ENCODE measurements at places on chromosomes 7 and 10. TPM values are rescaled to one million over a fixed set of nuclear protein-coding genes. Genes with fewer than 3 reads are reported as not detected.

Gene GALNT17
- not detected for total RNA-seq

Gene BAIAP2L1
- 19.3 TPM for total RNA-seq

GRCh38 chr7:30844483-30844874 is 67.2 kb upstream of the AQP1 start:
- DNase-seq: no peak

- DNase-seq: peak; percentile 63
Measured at GRCh38 chr10:114548662-114549061, 109.4 kb downstream of the ABLIM1 start.

GRCh38 chr7:47814905-47815613 is 133.2 kb downstream of the PKD1L1 start:
- DNase-seq: no peak

DNA sequence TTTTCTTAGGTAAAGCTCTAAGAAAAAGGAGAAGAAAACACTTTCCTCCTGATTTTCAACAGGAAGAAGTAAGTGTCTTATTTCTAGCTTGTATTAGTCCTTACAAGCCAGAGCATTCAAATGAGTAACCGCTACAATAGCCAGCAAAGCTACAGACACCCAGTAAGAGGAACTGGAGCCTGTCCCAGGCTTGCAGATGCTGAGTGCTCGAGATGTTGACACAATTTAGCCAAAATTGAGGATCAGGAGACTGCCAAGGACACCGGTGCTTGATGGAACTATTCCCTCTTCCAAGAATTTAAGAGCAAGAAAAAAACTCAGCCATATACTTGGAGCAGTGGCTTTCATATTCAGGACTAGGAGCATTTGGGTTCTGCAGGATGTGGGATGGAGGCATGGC is 149.3 kb upstream of the DPP6 start:
- no peak for DNase-seq

GRCh38 chr10:32957341-32958084 is 517 bp downstream of the ITGB1 start:
- no peak for DNase-seq

Gene POLR2J3
- total RNA-seq: 7.9 TPM

DNA sequence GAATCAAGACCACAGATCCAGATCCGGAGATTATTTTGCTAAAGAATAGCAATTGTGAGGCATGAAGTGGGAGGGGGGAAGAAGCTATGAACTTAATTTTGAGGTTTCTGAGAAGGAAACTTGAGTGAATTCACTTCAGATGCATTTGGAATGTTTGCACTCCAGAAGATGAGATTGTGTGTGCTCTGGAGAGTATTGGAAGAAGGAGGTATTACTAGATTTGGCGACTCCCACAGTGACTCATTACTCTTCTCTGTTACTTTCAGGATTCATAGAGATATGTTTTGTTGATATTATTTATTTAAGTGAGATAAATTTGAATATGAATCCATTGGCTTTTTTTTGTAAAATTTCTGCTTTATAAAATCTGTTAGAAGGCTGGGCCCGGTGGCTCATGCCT is 80.7 kb downstream of the ANKRD30A start:
- no peak for DNase-seq

GRCh38 chr10:58385784-58386112 is 538 bp downstream of the TFAM start:
- DNase-seq: peak; percentile 60

GRCh38 chr7:13188236-13188805 is 500.9 kb downstream of the ARL4A start:
- DNase-seq: no peak

Gene LDB3
- 0.05 TPM for total RNA-seq

GRCh38 chr7:47778153-47778661 is 170.1 kb downstream of the PKD1L1 start:
- peak; percentile 53 for DNase-seq

DNA sequence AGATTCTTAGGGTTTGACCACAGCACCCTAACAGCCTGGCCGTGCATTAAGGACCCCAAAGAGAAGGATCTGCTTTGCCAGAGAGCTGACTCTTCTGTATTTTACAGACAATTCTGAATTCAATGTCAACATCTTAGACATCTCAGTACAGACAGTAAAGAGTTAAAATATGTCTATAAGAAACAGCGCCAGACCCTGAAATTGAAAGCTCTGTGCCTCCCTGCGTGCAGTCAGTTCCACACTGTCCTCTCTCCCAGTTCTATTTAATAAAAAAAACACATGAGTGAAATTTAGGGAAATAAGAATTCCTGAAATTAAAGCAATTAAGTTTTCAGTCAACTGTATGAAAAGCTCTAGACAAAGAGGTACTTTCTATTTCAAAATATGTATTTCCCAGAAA is 45.1 kb downstream of the MET start:
- DNase-seq: no peak

Gene OPN1SW
- not detected for total RNA-seq

GRCh38 chr10:118867768-118868167 is 113.0 kb upstream of the CACUL1 start:
- DNase-seq: no peak

DNA sequence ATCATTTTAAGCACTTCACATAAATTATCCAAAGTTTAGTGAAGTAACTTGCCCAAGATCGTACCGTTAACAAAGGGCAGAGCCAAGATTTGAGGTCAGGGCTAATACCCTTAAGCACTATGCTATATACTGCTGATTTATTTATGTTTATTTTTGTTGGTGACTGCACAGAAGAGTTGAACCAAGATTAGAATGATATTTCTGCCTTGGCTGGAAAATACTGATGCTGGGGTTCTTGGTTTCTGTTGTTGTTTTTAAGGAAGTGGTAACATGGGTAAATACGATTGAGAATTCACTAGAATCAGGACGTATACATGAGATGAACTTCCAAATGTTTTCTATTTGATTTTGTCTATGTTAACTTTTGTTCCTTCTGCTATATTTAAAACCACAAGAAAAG is 9.3 kb downstream of the ADD3 start:
- no peak for DNase-seq

DNA sequence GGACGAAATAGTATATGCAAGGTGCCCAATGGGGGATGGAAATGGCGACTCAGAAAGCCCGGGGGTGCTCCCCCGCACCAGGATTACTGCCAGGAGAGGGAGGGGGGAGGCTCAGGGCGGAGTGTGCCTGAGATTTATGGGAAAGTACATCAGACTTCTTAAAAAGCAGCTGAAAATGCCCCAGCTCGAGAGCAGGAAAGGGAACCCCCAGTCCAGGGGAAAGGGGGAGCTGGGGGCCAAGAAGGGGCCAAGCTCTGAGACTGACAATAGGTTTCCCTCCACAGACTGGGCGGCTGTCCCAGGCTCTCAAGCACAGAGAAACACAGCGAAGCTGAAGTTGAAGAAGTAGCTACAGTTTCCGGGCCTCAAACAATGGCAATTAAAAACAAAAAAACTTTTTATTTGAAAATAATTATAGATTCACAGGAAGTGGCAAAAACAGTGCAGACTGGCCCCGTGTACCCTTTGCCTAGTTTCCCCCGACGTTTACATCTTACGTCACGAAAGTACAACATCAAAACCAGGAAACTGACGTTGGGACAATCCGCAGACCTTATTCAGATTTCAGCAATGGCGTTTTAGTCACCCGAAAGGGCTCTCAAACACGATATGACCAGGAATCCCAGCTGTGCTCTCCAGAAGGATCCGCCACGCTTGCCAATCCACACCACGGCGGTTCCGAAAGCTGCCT is 83.9 kb upstream of the FGFR2 start:
- no peak for DNase-seq

GRCh38 chr10:124899151-124899550 is 42.8 kb upstream of the ZRANB1 start:
- no peak for DNase-seq

Gene TEX47
- total RNA-seq: not detected

- no peak for DNase-seq
Measured at GRCh38 chr7:38775506-38776175, 133.3 kb downstream of the VPS41 start.

Gene SPDYE18
- total RNA-seq: not detected

Gene CYP3A7
- not detected for total RNA-seq

DNA sequence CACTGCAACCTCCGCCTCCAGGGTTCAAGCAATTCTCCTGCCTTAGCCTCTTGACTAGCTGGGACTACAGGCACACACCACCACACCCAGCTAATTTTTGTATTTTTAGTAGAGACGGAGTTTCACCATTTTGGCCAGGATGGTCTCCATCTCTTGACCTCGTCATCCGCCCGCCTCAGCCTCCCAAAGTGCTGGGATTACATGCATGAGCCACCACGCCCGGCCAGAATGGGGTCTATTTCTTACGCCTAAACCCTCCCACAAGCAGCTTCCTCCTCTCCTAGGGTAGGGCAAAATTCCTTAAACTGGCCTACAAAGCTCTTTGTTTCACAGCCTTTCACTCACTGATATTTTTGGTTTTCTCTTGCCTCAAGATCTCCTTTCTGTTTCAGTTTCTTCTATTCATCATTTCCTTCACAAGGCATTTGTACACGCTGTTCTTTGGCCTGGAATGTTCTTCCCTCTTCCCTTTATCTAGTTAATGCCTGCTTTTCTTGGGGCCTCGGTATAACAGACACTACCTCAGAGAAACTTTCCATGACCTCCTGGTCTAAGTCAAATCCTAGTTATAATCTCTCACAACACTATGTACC is 6.7 kb downstream of the CPEB3 start:
- no peak for DNase-seq

GRCh38 chr7:93902777-93903423 is 3.5 kb upstream of the GNGT1 start:
- DNase-seq: peak; percentile 64

DNA sequence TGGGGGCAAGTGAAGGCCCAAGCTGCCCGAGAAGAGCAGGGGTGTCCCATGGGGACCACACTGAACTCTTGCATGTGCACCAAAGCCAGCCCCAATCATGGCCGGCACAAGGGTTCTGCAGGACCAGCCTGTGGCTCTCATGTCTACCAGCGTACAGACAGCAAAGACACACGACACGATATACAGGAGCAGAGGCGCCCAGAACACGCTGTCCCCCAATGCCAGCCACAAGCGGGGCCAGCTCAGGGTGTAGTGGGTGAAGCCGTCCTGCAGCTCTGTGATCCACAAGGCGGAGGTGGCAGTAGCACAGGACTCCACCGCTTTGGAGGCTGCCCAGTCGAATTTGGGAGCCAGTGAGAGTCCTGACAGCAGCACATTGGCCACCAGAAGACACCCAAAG is 108.9 kb upstream of the PDSS1 start:
- no peak for DNase-seq

Gene NKX1-2
- 0.02 TPM for total RNA-seq

DNA sequence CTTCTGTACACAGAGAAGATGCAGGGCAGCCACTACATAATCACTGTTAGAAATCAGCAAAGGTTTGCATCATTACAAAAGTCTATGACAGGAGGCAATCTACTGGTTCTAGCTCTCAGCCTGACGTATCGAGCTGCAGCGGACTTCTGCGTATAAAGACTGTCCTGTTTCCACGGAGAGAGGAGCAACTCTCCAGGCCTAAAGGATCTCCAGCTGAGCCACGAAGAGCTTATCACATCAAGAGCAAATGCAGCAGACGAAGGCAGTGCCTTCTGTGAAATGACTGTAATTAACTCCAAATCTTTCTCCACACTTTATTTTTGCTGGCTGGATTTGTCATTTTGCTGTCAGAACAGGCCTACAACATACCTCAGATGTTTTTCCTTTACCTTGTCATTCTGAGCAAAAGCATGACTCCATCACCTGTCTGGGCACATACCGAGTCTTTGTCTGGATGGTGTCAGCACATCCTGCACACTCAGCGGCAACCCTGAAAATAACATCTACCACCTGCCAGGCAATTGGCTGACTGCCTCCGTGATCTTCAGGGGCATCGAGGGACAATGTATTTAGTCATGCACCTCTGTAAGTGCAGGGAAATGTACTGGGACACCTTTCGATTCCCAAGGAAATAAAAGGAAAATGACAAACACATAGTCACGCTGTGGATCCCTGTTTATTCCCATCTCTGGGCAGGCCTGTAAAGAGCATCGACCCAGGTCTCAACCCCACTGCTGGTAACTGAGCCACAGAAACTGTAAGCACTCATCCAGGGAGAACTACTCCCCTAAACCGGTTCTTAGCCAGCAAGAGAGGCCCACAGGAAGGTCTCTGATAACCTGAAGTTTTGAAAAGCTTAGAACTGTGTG is 26.3 kb upstream of the SH3PXD2A start:
- DNase-seq: no peak

GRCh38 chr10:18224626-18225445 is 84.6 kb downstream of the CACNB2 start:
- no peak for DNase-seq

DNA sequence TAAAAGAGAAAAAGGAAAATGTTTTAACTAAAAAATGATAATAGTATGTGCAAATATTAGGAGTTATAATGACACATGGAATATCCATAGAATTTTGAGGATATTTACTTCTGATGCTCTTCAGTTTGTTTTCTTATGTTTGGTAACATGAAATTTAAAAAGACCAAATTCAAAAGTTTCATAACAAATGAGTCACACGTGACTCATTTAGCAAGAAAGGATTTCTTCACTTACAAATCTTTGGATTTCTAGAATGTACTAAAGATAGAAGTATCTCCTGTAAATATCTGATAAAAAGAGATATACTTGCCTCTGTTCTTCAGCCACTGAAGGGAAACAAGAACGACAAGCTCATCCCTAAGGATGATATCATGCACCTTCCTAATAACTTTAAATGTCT is 774.5 kb upstream of the LRRTM3 start:
- DNase-seq: no peak

DNA sequence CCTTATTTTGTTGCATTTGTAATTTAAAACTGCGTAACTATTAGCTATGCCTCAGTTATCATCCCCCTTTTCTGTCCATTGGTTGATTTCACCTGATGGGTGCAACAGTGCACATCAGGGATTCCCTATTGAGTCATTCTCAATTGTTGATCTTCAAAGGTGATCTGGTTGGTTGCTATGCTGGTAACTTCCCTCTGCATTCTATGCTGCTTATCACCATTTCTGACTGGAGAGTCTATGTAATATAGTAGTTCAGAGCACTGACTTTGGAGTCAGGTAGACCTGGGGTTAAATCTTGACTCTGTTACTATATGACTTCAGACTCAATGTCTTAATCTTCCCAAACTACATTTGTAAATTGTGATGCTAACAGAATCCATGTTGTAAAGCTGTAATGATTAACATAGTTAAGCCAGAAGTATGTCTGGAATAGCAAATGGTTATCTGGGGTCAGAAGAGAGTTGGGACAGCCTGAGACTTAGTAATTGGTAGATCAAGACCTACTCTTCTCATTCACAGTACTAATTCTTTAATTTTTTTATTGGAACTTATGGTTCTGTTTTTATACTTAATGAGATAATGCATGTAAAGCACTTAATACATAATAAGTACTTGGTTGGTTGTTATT is 38.1 kb downstream of the EXOC6 start:
- no peak for DNase-seq

Gene STK31
- not detected for total RNA-seq

- peak; percentile 64 for DNase-seq
Measured at GRCh38 chr7:24827589-24827988, 70.3 kb upstream of the GSDME start.

Measured in M059J (cell line).